ENCODE measurements at places on chromosomes 11 and 22. TPM values are rescaled to one million over a fixed set of nuclear protein-coding genes. Genes with fewer than 3 reads are reported as not detected.

The CHID1 gene
- total RNA-seq = 63.7 TPM

The IFITM1 gene
- 113 TPM for total RNA-seq

The OR8G1 gene
- not detected for total RNA-seq

The B4GALNT4 gene
- 1.6 TPM for total RNA-seq

The MAJIN gene
- total RNA-seq = not detected

The TOMT gene
- total RNA-seq = not detected

The ART5 gene
- 1.1 TPM for total RNA-seq

The OR51F2 gene
- total RNA-seq = not detected

The CEND1 gene
- total RNA-seq = 0.15 TPM

The C11orf86 gene
- total RNA-seq = not detected

The MYBPC3 gene
- total RNA-seq = 1,568 TPM

The USP47 gene
- total RNA-seq = 56.9 TPM

The VSIG10L2 gene
- 0.50 TPM for total RNA-seq

The NELL1 gene
- 0.22 TPM for total RNA-seq

The MPEG1 gene
- total RNA-seq = 13.5 TPM

The SDF2L1 gene
- 31.8 TPM for total RNA-seq

The OR52N4 gene
- total RNA-seq = not detected

The FOXRED2 gene
- 4.7 TPM for total RNA-seq

The NPAS4 gene
- 0.09 TPM for total RNA-seq

The KCTD14 gene
- 0.56 TPM for total RNA-seq

The FREY1 gene
- total RNA-seq = 0.42 TPM

The NPTXR gene
- total RNA-seq = 44.5 TPM

The PGA4 gene
- total RNA-seq = 0.74 TPM

The PANX2 gene
- 1.6 TPM for total RNA-seq

The CFAP68 gene
- total RNA-seq = 28.9 TPM

Data from right cardiac atrium (tissue), 5 donors.